Right forelimb (tissue), 1 donor: ENCODE measurements at places on chromosomes 4 and X.

- no peak for DNase-seq
Observed at GRCh38 chr4:184748251-184748652, 14.4 kb upstream of the CENPU start.

DNA sequence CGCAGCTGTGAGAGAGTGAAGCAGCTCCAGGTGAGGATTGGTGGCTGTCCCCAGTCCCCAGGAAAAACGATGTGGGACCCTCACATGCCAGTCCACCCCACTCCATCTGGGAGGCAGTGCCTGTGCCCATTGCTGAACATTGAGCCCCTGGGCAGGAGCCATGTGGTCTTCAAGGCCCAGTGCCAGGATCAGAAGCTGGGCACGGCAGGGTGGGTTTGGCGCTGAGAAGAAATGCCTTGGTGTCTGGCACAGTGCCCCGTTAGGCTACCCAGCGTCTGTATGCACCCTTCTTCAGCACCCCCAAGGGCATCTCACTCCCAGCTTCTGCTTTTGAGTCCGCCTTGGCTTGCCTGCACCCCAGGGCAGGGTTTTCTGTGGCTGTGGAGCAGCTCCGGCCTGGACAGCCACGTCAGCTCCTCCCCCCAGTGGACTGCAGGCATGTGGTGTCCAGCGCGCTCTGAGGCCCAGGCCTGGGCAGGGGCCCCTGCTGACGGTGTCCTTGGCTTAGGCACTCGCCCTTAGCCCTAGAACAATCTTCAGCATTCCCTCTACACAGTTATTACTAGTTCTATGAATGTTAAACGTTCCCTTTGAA, 28.6 kb downstream of the RGS12 start:
- DNase-seq: no peak

DNA sequence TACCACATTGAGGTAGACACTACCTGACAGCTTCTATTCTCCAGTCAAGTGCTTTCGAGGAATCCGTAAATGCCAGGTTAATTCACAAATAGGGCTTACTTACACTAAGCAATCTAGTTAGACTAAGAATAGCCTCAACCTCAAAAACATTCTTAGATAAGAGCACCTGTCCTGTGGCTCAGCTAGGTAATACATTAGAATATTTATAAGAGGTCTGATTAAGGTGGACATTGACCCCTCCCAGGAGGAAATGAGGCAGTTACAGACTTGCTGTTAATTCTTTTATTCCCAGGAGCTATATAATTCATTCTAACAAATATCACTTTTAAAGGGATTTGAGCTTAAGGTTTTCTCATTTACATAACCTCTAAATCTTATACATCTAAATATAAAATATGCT, 758.1 kb downstream of the GRID2 start:
- DNase-seq: no peak

- no peak for DNase-seq
Observed at GRCh38 chr4:142124874-142125273, 488.5 kb downstream of the IL15 start.

- DNase-seq: no peak
Observed at GRCh38 chr4:138693526-138693925, 322.1 kb upstream of the NOCT start.

- DNase-seq: no peak
Observed at GRCh38 chr4:177163532-177163931, 146.1 kb upstream of the NEIL3 start.

- no peak for DNase-seq
Observed at GRCh38 chr4:21830272-21830671, 118.3 kb downstream of the KCNIP4 start.

DNA sequence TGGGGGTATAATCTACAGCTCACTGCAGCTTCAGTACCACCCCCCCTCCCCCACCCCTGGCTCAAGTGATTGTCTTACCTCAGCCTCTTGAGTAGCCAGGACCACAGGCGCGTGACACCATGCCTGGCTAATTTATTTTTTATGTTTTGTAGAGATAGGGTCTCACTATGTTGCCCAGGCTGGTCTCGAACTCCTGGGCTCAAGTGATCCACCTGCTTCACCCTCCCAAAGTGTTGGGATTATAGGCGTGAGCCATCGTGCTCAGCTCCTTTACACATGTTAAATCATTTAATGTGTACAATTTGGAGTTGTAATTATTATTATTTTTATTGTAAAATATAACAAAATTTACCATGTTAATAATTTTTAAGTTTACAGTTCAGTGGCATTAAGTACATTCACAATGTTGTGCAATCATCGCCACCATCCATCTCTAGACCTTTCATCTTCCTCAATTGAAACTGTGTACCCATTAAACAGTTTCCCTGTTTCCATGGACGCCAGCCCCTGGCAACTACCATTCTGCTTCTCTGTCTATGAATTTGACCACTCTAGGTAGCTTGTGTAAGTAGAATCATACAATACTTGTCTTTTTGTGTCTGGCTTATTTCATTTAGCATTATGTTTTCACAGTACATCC, 6.1 kb downstream of the SLAIN2 start:
- DNase-seq: no peak

DNA sequence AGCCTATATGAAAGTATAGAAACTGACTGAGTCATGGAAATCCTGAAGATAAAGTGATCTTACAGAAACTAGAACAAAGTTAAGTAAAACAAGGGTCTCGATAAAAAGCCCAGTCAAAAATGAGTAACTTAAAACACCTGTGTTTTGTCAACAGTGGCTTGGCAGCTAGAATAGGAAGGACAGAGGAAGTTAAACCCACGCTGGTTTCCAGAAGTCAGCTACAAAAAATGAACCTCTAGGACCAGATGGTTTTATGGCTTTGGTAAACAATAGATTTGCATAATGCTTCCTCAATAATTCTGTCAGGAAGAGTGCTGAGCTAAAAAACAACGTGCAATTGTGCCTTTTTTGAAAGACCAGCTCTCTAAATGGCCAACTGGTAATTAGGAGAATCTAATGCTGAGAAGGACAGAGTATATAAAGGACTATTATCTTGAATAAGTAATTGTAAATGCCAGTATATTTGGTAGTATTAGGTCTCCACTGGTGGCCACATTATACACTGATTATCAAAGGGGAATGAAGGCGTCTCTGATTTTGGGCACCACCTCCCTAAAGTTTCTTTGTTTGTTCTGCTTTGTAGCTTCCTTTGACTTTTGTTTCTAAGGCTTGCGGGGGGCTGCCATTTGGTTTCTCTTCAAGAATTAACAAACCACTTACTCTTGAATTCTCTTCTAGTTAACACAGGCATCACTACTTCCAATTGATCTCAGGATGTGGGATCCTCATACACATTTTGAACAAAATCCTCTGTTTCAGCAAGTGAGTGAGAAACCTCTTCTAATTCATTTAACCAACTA, 72.2 kb upstream of the PPP3CA start:
- no peak for DNase-seq

- DNase-seq: no peak
Observed at GRCh38 chr4:21992330-21992729, 43.8 kb upstream of the KCNIP4 start.

GRCh38 chr4:16104520-16104919, 20.7 kb upstream of the PROM1 start:
- DNase-seq: no peak

DNA sequence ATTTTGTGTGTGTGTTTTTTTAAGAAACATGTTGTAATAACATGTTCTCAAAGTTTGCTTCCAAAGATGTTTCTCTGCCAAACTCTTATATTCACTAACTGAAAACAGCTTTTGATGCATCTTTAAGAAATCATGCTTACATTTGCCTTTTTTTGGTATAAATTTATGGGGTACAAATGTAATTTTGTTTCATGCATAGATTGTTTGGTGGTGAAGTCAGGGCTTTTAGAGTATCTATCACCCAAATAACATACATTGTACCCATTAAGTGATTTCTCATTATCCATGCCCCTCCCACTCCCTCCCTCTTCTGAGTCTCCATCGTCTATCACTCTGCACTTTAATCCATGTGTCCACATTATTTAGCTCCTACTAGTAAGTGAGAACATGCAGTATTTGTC, 30.8 kb downstream of the SPINK2 start:
- no peak for DNase-seq

DNA sequence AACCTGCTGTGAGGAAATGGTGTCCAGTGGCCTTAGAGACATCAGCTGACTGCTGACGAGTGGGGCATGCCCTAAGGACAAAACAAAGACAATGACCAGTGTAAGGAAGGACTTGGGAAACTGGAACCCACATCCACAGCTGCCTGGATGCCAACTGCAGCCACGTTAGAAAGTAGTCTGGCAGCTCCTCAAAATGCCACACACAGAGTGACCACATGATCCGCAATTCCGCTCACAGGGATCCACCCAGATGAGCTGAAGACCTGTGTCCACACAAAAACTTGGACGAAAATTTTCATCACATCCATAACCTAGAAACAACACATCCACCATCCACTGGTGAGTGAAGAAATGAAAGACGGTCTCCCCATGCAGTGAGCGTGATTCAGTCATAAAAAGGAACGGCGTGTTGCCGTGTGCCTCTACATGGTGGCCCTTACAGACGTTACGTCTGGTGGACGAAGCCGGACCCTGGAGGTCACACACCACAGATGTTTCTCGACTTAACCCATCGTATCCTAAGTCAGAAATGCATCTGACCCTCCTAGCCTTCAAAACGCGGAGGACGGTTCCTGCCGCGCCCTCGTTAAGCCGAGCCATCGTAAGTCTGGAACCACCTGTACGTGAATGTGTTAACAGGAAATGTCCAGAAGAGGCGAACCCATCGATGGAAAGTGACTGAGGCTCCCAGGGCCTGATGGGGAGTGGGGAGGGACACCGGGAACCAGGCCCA, 40.6 kb upstream of the MXD4 start:
- DNase-seq: no peak

DNA sequence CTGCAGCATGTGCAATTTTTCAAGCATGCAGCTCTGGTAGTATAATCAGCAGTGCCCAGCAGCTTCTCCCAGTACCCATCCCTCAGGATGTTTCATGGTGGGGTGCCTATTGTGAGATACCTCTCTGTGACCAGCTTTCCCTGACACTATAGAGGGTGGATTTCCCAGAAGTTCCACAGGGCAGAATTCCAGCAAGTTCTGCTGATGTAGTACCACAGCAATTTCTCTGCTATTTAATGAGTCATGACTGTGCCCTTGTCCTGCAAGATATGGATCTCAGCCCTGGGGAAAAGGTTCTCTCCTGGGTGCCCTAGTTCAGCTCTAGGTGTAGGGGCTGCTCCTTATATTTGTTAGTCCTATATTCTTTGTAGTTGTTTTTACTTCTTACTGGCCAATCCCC, 174.8 kb downstream of the ENOX2 start:
- DNase-seq: no peak
